Fibroblast of skin of left biceps (primary cell): ENCODE measurements at places on chromosomes 7 and 10.

- DNase-seq, result no peak
Observed at GRCh38 chr7:50661345-50662040, 96.3 kb upstream of the DDC start.

GRCh38 chr10:122257041-122257440 lies 14.1 kb upstream of the BTBD16 start:
- DNase-seq, result no peak

DNA sequence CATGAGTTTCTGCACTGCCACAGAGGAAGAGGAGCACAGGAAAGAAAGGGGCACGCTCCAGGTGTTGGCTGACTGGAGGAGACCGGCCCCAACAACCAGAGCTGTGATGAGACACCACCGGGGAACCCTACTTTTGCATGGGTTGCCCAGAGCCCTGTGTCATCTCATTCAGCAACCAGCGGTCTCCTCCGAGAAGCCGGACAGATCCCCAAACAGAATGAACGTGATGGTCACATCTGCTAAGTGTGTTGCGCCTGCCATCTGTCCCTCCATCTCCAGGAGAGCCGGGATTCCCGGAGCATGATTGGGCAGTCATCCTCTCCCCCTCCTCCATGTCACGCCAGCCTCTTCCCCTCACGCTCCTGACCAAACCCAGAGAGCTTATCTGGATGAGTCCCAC lies 22.9 kb downstream of the PARP12 start:
- no peak for DNase-seq

GRCh38 chr7:91514591-91514990 lies 250.4 kb downstream of the FZD1 start:
- DNase-seq, result no peak

DNA sequence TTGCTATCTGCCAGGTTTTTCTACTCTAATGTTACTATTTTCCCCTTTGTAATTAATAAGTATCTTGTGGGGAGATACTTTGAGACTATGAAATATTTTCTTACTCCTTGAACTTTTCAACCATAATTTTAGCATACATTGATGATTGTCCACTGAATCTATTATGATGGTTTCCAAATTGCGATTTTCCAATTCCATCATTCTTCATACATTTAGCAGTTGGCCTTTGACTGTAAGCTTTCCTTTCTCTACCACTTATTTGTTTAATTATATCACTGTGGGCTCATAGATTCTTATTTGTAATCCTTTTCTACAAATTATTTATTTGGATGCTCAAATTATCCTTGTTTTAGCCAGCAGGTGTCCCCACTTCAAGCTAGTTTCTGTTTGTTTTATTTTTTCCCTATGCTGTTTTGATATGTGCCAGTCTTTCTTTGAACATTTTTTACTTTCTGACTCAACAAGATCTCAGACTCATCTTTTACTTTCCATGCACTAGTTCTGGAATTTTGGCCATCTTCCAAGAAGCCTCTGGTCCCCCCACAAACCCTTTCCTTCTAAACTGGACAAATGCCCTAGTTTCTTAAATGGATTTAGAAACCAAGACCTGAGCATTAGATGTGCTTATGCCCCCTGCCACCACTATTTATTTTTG lies 11.4 kb upstream of the MRPS16 start:
- DNase-seq, result no peak
